ENCODE measurements at places on chromosomes 2 and 18.

DNA sequence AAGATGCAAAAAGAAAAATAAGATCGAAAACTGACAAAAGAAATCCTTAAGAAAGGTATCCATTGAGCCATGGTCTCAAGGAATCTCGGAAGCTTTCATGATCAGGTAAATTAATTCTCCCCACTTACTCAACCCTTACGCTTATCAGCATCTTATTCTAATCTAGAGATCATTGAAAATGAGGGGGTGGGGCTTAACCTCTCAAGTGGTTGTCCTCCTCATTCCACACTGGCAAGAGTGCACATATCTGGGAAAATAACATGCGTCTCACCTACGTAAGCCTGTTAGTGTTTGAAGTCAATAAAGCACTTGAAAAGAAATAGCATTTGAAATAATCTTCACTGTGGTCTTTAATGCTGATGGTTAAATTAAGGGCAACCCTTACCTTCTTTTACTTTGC lies 82.5 kb upstream of the NEUROD1 start:
- DNase-seq, result no peak

DNA sequence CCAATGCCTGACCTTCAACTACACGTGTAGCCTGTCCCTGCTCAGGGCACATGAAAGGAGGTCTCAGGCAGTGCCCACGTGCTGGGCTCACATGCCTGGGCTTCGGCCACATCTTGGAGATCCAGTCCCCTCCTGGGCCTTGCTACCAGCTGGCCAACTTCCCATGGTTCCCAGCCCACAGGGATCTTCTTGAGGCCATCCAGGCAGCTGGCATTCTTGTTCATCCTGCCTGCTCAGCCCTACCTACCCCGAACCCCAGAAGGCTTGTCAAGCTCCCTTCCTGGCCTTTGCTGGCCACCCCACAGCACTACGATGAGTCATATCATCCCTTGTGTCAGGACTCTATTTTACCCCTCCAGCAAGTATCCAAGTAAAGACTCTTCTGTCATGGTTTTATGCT lies 97.1 kb downstream of the ZBTB7C start:
- DNase-seq, result no peak

DNA sequence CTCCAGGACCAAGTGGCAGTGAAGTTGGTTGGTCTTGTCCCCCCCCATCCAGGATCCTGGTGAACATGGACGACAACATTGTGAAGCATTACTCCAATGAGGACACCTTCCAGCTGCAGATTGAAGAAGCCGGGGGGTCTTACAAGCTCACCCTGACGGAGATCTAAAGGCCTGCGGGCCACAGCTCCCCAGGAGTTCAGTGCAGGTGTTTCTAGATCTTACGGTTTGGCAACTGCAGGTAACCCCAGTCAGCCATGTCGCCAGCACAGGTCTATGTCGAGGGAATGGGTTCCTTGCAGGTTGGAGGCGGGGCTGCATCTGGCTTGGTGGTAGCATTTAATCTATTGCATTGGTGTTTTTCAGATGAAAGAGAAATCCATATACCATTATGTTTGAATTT lies 42.8 kb upstream of the KLF11 start:
- no peak for DNase-seq

GRCh38 chr2:183035954-183036669 lies 2.1 kb downstream of the NCKAP1 start:
- DNase-seq, result no peak

DNA sequence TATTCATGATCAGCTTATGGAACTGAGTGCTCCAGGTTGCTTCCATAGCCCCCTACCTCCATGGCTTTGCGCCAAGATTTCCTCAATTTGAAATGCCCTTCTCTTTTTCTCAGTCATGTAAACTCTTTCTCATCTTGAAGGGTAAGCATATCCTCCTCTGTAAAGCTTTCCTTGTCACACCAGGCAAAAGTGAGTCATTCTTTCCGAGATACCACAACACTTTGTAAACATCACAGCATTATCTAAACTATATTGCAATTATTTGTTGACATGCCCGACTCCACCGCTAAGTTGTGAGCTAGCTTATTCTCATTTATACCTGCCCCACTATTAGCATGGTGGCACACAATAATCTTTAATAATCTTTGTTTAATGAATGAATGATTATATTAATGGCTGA lies 419.5 kb upstream of the CHST9 start:
- DNase-seq, result no peak
